ENCODE measurements at places on chromosomes 3 and 15.
A peak's percentile ranks its signal among the peaks of the same experiment; 100 is the strongest.

DNA sequence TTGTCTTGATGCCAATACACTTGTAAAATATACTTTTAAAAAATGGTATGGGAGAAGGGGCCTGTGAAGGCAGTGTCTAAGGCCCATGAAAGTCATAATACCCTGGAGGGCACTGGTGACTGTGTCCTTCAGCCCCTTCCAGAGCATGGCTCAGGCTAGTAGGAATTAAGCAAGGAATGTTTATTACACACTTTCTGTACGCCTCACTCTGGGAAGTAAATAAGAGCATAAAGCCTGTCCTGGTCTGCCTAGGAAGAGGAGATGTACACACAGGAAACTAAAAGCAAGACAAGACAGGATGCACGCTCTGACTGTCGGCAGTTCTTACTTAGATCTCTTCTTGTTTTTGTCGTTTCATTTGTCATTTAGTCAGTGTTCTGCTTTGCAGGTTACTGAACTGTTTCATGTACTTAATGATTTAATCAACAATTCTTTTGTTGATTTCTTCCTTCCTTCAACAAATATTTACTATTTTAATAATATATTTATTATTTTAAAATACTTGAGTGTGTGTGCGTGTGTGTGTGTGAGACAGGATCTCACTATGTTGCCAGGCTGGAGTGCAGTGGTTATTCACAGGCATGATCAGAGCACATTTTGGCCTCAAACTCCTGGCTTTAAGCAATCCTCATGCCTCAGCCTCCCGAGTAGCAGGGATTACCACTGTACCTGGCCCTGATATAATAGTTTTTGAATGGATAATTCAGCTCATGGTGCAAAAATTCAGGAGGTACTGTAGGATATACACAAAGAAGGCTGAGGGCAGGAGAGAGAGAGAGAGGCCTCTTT lies 9.0 kb upstream of the SMAD6 start:
- DNase-seq = no peak

DNA sequence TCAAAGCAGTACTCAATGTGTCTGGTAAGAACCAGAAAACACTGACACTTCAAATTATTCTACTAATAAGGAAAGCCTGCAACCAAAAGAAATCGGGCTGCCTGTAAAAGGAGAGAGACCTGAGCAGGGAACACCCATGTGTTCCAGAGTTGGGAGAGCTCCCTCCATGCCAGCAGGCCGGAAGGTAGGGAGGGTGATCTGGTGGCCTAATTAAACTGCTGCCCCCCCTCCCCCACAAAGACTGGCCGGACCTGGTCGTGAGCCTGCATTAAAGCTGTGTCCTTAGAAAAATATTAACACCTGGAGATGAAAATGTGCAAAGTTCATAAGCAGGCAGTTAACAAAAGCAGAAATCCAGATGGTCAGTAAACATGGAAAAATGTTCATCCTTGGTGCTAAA lies 170.6 kb upstream of the BHLHE40 start:
- DNase-seq = no peak

DNA sequence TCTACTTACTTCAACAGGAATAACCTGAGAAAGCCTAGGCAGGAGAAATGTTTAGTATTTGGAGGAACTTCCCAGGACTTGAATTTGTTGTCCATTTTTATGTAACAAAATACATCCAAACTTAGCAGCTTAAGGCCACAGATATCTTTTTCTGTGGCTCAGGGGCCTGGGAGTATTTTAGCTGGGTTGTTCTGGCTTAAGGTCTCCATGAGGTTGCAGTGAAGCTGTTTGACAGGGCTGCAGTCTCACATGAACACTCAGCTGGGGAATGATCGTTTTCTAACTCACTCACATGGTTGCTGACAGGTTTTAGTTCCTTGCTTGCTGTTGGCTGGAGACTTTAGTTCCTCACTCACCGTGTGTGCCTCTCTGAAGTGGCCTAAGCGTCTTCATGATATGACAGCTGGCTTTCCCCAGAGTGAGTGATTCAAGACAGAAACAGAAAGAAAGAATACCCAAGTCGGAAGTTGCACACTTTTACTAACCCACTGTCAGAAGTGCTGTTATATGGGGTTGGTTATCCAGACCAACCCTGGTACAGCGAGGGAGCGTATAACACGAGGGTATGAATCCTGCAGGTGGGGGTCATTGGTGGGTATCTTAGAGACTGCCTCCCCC lies 229.7 kb upstream of the TBL1XR1 start:
- DNase-seq = no peak

GRCh38 chr3:99534951-99535704 lies 103.3 kb upstream of the COL8A1 start:
- DNase-seq = no peak

DNA sequence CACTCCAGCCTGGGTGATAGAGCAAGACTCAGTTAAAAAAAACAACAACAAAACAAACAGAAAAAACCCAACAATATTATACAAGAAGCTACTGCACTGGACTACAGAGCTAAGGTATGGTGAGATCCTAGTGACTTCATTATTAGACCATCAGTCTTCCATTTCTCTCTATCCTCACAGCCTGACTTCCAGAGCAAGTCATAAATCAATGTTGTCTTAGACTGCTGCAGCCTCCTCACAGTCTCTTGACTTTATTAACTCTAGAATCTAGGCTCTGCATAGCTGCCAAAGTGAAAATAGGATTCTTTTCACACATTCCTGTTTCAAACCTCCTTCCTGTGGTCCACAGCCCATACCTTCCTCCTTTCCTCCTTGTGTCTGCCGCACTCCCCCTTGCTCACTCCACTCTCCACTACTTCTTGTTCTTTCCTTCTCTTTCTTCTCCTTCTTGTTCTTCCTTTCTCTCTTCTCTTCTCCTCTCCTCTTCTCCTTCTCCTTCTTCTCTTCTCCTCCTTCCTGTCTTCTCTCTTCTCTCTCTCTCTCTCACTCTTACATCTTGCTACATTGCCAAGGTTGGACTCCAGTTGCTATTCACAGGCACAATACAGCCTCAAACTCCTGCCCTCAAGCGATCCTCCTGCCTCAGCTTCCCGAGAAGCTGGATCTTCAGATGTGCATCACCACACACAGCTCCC lies 49.4 kb downstream of the CCR4 start:
- no peak for DNase-seq

DNA sequence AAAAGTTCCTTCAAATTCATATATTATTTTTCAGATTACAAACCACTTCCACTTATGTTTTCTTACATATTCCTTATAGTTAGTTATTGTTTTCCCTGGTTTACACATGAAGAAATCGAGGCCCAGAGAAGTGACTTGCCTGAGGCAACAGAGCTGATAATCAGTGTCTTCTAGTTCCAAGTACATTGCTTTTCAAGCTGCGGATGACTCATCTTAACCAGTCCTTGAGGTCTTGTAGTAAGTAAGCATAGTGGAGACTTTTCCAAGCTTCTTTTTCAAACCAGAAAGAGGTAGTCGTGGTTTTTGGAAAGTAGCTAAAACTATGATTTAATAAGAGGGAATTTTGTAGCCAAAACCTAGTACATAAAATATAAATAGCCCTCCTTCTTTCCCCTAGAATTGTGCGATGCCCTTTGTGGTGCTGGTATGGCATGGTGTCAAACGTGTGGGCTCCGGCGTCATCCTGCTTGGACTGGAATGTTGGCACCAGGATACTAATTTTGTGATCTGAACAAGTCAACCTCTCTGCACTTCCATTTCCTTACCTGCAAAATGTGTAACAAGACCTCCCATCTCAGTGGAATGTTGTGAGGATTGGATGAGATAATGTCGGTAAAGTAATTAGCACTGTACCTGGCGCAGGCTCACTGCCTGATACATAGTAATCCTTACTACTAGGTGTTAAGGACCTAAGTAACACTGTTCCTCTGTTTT lies 19.0 kb upstream of the DLG1 start:
- DNase-seq = no peak

DNA sequence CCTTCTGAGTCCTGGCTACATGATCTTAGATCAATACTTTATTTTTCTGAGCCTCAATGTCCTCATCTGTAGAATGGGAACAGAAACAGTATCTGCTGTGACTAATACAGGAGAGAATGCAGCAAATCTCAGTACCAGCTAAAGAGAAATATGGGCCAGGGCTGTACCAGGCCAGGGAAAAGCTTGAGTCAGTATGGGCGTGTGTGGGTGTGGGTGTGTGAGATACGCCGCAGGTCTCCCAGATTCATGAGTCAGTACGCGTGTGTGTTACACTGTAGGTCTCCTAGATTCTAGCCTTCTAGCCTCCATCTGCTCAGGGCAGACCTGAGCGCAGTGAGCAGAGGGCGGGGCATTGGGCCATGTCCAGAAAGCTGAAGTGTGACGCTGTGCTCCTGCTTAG lies 15.2 kb downstream of the GNAI2 start:
- DNase-seq = no peak

DNA sequence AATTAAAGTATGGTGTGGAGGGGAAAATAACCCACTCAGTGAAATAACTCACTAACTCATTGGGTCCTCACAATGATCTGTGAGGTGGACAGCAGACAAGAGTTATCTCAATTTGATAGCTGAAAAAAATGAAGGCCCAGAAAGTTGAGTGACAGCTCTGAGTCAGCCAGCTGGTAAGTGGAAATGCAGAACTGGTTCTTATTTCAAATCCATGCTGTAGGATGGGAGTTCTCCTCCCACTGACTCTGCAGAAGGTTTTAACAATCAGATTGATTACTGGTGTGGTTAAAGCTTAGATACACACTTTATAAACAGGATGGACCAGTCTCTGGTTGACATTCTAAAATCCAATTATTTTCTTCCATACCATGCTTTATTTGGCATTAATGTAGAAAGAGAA lies 87.0 kb upstream of the LMOD3 start:
- DNase-seq = no peak

DNA sequence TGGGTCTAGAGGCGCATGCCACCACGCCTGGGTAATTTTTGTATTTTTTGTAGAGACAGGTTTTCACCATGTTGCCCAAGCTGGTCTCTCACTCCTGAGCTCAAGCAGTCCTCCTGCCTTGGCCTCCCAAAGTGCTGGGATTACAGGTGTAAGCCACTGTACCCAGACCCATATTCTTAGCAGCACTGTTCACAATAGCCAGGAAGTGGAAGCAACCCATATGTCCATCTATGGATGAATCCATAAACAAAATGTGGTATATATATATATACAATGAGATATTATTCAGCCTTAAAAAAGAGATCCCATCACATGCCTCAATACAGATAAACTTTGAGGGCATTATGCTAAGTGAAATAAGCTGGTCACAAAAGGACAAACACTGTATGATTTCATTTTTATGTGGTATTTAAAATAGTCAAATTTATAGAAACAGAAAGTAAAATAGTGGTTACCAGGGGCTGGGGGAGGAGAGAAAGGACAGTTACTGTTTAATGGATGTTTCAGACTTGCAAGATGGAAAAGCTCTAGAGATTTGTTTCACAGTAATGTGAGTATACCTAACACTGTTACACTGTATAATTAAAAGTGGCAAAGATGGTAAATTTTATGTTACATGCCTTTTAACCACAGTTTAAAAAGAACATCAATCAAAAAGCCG lies 35.7 kb upstream of the GRAMD1C start:
- no peak for DNase-seq

GRCh38 chr15:61364871-61365270 lies 135.8 kb upstream of the RORA start:
- DNase-seq = no peak

- DNase-seq = no peak
Measured at GRCh38 chr15:41881920-41882688, 11.7 kb downstream of the SPTBN5 start.

GRCh38 chr3:177976866-177977265 lies 559.4 kb upstream of the KCNMB2 start:
- DNase-seq = no peak

DNA sequence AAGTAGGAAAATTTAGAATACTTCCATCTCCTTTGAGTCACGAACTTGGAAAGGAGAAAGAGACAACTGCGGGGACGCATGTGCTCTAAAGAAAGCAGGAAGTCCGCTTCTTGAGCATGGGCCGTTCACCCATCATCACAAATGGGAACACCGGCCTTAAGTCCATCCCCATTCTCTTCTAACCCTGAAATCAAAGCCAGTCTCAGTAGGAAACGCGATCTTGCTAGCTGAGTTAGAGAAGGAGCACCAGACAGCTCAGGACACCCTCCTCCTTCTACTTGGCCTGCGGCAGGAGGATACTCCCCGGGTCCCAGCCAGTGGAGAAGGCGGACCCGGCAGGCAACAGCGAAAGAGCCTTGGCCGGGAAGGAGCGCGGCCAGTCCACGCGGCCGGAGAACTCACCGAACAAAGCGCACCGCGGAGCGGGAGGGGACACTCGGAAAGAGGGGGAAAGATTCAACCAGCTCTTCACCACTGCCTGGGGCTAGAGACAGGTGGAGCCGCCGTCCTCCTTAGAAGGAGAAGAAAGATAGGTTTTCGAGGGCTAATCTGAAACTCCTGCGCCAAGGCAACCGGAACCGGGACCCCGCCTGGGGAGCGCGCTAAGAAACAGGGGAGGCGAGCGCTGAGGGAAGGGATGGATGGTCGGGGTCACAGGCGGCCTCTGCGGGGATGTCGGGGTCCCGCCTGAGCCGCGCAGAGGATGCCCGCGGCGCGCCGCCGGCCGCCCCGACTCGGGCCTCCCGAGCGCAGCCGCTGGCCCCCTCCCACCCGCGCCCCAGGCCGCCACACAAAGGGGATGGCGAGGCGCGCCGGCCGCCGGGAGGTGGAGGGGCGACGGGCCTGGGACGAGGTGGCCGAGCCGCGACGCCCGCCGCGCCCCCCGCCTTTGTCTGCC lies 818 bp downstream of the SLC4A7 start:
- peak; percentile 44 for DNase-seq

DNA sequence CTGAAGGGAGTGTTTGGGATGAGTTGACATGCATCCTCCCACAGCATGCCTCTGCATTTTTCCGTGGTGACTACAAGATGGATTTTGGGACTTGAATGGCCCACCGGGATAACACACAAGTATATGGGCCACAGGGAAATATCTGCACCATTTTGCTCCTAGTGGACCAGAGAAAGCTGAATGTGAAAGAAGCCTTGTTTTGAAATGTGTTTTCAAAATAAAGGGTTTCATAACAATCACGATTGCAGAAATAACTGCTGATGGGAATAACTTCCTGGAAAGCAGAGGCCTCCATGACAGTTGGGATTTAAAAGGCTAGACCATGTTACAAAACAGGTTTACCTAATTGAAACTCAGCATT lies 77.5 kb upstream of the PRR23C start:
- no peak for DNase-seq

GRCh38 chr15:39508536-39508935 lies 72.3 kb upstream of the THBS1 start:
- no peak for DNase-seq

GRCh38 chr15:83850501-83851245 lies 196.8 kb downstream of the ADAMTSL3 start:
- no peak for DNase-seq

GRCh38 chr3:70990723-70991122 lies 592.8 kb downstream of the FOXP1 start:
- no peak for DNase-seq

DNA sequence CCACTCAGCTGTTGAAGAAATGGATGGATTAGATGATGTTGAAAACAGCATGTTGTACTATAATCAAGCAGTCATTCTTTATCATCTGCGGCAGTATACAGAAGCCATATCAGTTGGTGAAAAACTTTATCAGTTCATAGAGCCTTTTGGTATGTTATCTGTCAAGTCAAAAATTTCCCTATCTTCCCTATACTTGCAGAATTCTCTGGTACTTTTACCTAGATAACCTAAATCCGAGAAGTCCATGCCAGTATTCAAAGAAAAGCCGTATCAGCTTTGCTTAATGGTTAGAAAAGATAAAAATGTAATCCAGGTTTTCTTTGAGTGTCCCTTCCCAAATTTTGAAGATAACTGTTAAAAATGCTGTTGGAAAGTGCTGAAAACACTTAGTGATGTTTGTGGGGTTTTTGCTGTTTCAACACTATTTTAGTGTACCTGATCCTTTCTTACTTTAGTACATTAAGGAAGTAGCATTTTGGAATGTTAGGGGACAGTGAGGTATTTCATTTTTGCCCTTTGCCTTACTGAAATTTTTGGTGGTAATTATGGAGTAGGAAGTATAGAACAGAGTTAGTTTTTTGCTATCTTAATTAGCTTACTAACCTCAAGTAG lies 23.8 kb downstream of the CNOT10 start:
- DNase-seq = no peak
